ENCODE measurements at places on chromosomes 13 and 19.

GRCh38 chr19:40613690-40614621, 12.8 kb downstream of the LTBP4 start:
- peak; percentile 90 for DNase-seq

DNA sequence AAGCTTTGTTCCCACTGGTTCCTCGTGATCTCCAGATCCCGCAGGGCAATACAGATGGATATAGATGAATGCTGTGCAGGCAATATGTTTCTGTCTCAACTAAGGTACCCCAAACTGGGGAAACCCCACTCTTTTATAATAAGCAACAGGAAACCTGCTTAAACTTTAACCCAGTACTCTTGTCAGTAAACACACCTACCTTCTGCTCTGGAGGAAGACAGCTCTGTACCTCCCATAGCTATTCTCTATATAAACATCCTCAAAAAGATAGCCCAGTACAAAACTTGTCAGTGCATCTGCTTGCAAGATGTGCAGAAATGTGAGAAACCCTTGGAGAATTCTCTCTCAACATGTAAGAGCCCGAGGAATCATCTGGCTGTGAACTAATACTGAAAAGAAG, 583.6 kb downstream of the OLFM4 start:
- DNase-seq, result no peak

- DNase-seq, result no peak
Observed at GRCh38 chr13:62234780-62235440, 819.3 kb upstream of the PCDH20 start.

- DNase-seq, result no peak
Observed at GRCh38 chr13:98782654-98783053, 30.2 kb upstream of the SLC15A1 start.

- no peak for DNase-seq
Observed at GRCh38 chr13:18948664-18949488, 232.7 kb downstream of the TUBA3C start.

GRCh38 chr13:20482275-20482761, 43.3 kb downstream of the CRYL1 start:
- DNase-seq, result no peak

GRCh38 chr19:29603308-29603707, 2.8 kb upstream of the POP4 start:
- no peak for DNase-seq

- DNase-seq, result no peak
Observed at GRCh38 chr19:33580645-33581037, 41.1 kb upstream of the CHST8 start.

GRCh38 chr19:7641290-7642276, 4.7 kb downstream of the STXBP2 start:
- no peak for DNase-seq

GRCh38 chr19:531753-532560, at the start of gene CDC34:
TSS of gene CDC34 (plus strand) at chr19:531760. CDS start at chr19:531932, 172 bp downstream.
- peak; percentile 27 for DNase-seq

GRCh38 chr19:31350693-31351055, 1.4 kb upstream of the TSHZ3 start:
- peak; percentile 9 for DNase-seq

- no peak for DNase-seq
Observed at GRCh38 chr13:31950111-31950815, 81.3 kb upstream of the FRY start.

DNA sequence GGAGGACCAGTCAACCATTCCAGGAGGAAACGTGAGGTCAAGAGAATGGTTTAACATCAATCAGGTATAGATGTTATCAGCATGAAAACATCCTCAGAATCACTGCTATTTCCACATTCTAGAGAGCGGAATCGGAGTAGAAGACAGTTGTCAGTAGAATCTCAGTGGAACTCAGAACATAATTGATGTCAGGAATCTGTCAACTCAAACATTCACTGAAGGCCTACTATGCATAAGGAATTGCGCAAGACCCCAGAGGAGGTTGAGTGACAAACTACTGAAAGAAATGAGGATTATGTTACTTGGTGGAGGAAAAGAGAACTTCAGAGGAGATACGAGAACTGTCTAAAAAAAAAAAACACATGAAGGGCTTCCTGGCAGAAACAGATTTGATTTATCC, 97.8 kb downstream of the LHFPL6 start:
- no peak for DNase-seq

- no peak for DNase-seq
Observed at GRCh38 chr13:54536112-54536511, 1507.5 kb downstream of the OLFM4 start.

DNA sequence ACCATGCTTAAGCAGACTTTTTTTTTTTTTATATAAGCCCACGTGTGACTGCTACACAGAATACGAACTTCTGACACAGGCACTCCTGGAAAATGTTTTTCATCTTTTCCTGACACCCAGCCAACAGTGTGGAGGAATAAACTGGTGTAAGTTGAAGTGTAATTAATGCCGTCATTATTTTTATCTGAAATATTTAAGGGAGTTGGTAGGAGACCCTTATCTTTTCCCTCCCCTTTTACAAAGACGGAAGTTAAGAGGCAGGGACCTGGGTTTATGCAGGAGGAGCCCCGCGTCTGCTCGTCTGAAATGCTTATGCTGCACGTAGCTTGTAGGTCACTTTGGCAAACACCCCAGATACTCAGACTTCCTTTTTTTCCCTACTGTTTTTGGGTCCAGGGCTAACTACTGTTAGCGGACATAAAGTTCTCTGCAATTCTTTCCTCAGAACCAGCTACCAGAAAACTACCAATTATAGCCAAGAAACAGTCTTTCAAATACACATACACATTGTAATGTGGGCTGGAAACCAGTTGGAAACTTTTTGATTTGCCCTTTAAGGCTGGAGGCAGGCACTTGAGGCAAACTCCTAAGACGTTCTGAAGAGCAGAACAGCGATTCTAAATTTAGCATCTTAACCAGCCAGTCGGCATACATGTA, 50.8 kb downstream of the EFNB2 start:
- no peak for DNase-seq

GRCh38 chr19:5637971-5638370, 15.1 kb downstream of the SAFB start:
- DNase-seq, result no peak

GRCh38 chr13:26989261-26989956, 182.2 kb downstream of the USP12 start:
- no peak for DNase-seq

DNA sequence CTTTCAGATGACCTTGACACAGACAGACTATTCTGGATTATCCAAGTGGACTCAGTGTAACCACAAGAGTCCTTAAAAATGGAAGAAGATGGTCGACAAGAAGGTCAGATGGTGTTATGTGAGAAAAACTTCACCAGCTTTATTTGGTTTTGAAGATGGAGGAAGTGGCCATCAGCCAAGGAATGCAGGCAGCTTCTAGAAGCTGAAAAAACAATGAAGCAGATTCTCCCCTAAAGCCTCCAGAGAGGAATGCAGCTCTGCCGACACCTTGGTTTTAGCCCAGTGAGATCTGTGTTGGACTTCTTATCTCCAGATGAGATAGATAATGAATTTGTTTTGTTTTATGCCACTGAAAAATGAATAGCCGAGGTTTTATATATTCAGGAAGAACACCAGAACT, 501.5 kb downstream of the DCT start:
- no peak for DNase-seq

GRCh38 chr13:33548069-33548468, 262.5 kb upstream of the STARD13 start:
- peak; percentile 15 for DNase-seq

DNA sequence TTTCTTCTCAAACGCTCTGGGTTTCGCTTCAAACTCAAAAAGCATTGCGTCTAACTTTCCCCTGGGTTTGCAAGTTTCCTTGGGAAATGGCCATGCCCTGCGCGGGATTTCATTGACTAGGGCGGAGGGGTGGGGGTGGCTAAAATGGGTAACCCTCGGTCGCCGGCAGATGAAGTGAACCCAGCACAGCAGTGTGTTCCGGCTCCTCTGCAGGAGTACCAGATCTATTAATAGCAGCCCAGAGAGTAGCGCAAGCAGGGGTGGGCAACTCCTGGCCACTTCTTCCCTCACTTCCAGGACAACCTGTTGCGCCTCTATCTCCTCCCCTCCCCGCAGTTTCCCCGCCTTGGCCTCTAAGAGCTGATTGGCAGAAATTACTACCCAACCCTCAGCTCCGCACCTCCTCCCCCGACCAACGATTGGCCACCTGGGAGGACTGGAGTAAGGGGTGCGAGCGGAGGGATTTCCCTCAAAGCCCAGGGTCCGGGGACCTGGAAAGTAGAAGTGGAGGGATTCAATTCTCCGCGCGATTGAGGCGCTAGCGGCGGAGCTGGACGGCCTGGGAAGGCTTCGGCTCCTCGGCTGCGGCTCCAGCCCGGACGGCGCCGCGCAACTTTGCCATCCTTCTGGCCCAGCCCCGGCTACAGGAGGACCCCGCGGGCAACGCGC, at the start of gene FREM2:
TSS of gene FREM2 (plus strand) at position 501 of the 669 bp plus-strand sequence. CDS start 268 bp downstream, outside the sequence.
- DNase-seq, result no peak

- no peak for DNase-seq
Observed at GRCh38 chr13:48148454-48148853, 53.5 kb upstream of the MED4 start.

DNA sequence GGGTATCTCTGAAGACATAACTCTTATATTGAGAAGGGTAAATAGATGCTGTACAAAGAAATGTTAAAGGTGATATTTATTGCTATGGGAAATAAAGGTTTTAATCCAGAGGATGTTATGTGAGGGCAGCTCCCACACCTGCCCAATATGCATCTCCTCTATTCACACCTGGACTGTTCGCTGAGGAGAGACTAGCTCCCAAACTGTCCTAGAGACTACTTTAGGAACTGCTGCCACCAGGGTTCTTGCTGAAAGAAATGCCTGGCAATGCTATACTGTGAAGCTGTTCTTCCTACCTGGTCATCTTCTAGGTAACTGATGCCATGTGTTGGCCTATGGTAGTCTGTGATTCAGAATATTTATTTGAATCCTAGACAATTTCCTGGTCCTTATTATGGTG, 1421.5 kb upstream of the SPRY2 start:
- no peak for DNase-seq

DNA sequence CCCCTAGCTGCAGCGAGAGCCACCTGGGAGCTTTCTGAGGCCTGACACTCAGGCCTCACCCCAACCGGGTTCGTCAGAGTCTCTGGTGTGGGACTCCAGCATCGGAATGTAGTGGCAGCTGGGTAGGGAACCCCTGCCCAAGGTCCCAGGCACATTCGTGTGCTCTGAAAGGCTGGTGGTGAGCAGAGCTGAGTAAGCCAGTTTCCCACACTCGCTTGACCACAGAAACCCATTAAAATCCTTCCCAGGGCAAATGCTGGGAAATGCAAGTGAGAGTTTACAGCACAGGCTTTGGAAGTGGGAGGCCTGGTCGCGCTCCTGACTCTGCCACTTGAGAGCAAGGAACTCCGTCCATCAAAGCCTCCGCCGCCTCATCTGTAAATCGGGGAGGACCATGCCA, 4.2 kb downstream of the TRAPPC6A start:
- no peak for DNase-seq

DNA sequence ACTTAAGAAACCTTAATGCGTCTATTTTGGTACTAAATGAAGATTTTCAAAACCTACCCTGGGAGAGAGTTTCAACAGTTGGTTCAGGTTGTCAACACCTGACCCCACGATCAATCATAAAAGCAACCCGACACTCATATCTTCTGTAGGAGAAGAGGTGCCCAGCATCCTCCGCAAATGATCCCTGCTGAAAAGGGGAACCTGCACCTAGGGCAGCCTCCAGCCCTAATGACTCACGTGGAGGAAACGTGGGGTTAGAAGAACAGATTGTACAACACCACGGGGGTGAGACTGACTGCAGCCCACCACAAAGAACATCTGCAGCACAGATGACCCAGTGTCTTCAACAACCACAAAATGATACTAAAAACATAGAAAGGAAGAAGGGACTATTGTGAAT, 116.3 kb downstream of the RAB20 start:
- no peak for DNase-seq

GRCh38 chr13:44906713-44907112, 82.6 kb downstream of the NUFIP1 start:
- DNase-seq, result no peak

DNA sequence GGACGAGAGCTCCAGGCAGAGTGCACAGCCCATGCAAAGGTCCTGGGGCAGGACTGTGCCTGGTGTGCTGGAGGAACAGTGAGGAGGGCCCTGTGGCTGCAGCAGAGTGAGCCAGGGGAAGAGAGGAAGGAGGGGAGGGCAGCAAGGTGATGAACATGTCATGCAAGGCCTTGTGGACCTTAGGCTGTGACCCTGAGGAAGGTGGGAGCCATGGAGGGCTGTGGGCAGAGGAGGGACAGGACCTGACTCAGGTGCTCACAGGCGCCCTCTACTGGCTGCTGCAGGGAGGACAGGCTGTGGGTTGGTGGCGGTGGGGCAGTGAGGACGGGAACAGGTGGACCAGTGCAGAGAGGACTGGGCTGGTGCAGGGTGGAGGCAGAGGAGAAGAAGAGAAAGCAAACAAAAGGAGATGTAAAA, 170.3 kb downstream of the PTPRS start:
- DNase-seq, result peak; percentile 40

DNA sequence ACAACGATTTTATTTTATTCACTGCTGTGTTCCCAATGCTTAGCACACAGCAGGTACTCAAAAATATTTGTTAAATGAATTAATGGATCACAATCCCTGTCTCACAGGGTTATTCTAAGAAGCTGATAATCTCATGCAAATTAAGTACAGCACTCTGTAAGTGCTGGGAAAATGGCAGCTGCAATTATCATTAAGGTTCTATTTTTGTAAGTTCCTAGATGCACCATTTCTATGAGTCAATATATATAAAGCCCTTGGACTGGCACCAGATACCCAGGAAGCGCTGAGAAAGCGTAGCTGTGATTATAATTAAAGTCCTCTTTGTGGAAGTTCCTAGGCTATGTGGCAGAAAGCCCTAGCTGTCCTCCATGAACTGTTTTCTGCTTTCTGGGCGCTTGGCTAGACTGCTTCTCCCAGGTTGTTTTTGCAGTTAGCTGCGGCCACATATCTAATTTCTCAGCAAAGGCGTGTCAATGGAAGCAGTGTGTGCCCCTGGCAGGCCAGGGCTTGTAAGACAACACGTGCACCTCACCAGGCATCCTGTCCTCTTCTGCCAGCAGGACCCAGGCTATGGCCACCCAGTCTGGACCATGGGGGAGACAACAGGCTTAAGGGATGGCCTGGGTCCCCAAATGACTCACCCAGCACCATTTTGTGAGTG, 5.2 kb upstream of the SRRM5 start:
- no peak for DNase-seq

- DNase-seq, result peak; percentile 58
Observed at GRCh38 chr13:51222037-51222685, at the start of gene FAM124A. TSS of gene FAM124A (plus strand) at chr13:51222398. CDS start at chr13:51222502, 104 bp downstream.

DNA sequence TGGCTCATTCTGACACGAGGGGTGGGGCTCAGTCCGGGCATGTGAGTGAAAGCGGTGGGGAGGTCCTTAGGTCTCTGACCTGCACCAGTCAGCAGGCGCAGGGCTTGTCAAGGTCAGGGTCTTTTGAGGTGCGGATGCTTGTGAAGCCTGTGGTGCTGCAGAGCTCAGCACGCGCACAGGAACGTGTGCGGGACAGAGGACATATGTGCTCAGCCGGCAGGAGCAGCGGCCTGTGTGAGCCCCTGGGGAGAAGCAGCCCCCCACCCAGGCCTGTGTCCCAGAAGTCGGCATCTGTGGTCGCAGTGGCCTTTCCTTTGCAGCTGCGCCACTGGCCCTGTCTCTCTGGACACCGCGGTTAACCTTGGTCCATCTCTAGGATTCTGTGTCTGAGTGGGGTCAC, 30.9 kb downstream of the ATP4B start:
- no peak for DNase-seq
